ENCODE measurements at places on chromosomes 2 and 18.

DNA sequence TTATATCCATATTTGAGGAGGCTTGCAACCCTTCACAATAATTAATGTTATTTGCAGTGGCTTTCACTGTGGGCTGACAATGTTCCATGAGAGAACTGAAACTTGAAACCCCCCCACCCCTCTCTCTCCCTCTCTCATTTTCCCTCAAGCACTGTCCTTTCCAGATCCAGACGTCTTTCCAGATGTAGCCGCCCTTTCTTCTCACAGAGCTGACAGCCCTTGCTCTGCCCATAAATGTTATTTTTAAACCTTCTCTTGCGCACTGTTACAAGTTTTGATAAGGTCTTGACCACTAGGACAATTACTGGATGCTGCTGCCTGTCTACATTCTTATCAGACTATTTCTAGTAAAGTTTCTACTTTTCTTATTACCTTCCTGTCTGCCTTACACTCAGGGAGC is 91.4 kb upstream of the LINC00305 start:
- no peak for DNase-seq

GRCh38 chr18:21894619-21895367 is 154.2 kb downstream of the MIB1 start:
- DNase-seq = no peak

DNA sequence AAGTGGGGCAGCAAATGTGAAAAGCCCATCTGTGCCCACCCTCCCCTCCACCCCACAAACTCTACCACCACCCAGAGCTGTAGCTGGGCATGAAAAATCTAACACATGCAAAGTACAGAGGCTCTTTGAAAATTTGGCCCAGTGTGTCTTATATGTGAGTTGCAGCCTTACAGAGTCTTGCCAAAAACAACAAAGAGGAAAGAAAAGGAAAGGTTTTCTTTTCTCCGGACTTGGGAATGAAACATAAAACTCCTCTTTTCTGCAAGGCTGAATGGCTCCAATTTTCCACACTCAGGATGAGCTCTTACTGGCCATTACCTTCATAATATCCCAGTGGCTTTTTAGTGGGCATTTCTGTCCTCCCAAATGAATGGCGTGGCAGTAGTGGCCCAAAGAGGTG is 27.9 kb upstream of the POU3F3 start:
- DNase-seq = no peak

GRCh38 chr2:100571668-100572067 is 8.9 kb downstream of the PDCL3 start:
- no peak for DNase-seq

DNA sequence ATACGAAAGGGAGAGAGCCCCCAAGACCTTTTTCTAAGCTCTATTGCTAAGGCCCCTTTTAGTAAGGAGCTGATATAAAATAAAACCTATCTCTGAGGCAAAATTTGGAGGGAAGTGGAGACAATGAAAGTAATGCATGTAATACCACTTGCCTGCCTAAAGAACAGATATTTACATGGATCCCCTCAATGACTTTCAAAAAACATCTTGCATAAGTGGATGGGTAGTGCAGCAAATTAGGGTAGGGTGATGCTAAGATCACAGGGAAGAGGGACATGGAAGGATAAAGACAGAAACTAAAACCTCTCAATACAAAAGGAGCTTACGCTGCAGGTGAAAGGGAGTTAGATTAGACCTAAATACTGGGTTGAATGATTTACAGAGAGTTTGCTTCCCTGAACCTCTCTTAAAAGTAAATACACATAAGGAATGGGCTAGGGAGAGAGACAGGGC is 1.1 kb downstream of the ZNF513 start:
- no peak for DNase-seq

GRCh38 chr2:38284971-38285370 is 92.1 kb downstream of the ATL2 start:
- DNase-seq = no peak

DNA sequence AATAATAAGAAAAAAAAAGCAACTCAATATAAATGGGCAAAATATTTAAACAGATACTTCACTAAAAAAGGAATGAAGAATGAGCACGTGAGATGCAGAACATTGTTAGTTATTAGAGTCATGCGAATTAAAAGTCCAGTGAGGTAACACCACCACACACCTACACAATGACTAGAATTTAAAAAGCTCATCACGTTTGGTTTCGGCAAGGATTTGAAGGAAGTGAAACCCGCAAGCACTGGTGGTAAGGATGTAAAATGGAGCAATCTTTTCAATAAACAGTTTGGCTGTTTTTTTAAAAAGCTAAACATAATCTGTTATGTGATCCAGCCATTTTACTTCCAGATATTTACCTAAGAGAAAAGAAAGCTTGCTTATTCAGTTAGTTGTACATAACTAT is 1181.6 kb upstream of the CELF4 start:
- DNase-seq = no peak

DNA sequence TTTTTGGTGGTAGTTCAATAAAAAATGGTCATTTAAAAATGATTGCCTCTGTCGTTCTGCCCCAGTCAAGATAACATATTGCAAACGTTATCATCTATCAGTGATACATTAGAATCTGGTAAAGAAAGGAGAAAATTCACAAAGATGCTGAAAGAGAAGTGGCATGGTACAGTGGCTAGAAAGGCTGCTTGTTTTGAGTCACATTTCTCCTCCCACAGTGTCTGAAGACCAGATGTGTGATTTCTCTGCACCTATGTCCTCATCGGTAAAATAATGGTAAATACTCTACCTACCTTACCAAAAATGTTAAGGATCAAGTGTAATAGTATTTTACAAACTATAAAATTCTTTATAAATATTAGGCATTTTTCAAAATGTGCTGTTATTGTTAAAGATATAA is 76.1 kb upstream of the NOSTRIN start:
- DNase-seq = no peak

DNA sequence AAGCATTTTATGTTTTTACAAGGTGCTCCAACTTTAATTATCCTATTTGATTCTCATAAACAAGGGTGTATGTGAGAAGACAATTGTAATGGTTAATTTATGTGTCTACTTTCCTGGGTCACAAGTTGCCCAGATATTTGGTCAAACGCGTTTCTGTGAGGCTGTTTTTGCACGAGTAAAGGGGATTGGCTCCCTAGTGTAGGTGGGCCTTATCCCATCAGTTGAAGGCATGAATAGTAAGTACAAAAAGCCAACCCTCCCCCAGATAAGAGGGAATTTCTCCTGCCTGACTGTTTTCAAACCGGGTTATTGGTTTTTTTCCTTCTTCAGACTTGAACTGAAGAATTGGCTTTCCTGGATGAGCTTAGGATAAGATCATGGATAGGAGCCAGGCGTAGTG is 224.0 kb upstream of the NCKAP5 start:
- DNase-seq = no peak

DNA sequence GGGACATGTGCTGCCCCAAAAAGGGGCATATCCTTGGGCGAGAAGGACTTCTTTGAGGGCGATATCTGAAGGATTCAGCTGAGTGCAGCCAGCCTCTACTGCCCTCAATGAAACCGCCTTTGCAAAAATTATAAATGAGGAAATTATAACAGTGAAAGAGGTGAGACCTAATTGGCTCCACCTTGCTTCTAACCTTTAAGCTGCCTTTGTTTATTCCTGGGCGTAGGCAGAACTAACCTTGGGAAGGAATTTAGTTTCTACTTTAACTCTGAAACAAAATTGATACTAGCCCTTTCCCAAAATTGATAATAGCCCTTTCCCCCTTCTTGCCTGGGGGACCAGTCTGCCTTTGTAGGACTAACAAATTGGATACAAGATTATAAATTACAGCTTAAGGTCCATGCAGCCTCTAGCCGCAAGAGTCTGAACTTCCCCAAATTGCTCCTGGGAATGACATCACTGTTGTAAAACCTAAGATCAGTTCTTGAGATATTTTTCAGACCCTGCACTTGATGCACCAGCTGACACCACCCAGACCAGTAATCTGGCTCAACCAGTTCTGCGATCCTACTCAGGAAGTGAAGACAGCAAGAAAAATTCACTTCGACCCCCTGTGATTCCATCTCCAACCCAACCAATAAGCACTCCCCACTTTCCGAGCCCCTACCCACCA is 36.0 kb upstream of the ASAP2 start:
- no peak for DNase-seq

DNA sequence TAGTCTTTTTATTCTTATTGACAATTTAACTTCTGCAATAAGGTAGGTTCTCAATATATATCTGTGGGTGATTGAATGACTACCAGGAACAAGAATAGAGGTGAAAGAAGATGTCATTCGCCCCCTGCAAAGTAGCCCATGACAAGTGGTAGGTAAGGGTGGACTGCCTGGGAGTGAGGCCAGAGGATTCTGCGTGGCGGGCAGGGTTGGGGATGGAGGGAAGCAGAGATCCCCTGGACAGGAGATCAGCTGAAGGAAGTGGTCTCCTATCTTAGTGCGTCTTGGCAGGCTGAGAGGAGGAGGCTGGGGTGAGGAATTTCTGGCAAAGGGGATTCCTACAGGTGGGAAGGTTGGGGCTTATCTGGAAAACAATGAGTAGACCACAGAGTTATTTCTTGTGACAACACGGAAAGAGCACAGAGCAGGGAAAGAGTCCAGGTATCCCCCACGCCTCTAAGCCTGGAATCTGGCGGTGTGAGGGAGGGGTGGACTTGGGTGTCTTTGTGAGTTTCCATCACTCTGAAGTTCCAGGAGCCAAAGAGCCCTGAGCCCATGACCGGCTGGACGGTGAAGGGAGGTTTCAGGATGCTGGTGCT is 21.5 kb upstream of the MYCN start:
- DNase-seq = no peak

GRCh38 chr2:120878970-120879369 is 143.3 kb downstream of the GLI2 start:
- DNase-seq = no peak

GRCh38 chr2:19971691-19972090 is 18.2 kb downstream of the WDR35 start:
- no peak for DNase-seq

Measured in nucleus accumbens (tissue), 56 donors.